IMR-90 (cell line): ENCODE measurements at places on chromosomes 5 and 9. TPM values are rescaled to one million over a fixed set of nuclear protein-coding genes. Genes with fewer than 3 reads are reported as not detected.
A peak's percentile ranks its signal among the peaks of the same experiment; 100 is the strongest.

DNA sequence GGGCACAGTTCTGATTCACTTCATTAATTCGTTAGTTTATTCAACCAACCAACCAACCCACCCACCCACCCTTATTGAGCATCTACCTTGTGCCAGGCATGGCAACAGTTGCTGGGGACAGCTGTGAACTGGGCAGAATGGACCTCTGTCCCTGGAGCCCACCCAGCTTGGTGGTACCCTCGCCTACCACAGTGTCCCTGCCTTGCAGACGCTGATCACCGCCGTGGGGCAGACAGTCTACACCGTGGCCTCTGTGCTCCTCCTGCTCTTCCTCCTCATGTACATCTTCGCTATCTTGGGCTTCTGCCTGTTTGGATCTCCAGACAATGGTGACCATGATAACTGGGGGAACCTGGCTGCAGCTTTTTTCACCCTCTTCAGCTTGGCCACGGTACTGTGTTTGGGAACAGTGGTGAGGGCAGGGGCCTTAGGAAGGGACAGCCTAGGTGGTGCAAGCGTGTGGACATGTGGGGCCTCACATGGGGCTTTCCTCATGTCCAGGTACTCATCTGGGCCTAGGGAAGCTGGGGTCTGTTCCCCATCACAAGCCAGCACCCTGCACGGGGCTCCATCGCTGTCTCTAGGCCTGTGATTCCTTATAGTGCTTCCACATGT lies 26.2 kb downstream of the PITX1 start:
- no peak for DNase-seq

PCDHGB6 gene
- total RNA-seq, result 2.2 and 2.8 TPM in 2 replicates

- DNase-seq, result peak; percentile 35
Observed at GRCh38 chr5:98095072-98095471, 678.4 kb upstream of the RGMB start.

CEL gene
- total RNA-seq, result under 0.01 TPM in 2 replicates

- peak; percentile 93 for DNase-seq
Observed at GRCh38 chr9:109986521-109986991, 206.6 kb downstream of the PALM2AKAP2 start.

- no peak for DNase-seq
Observed at GRCh38 chr9:127341152-127341551, 55.8 kb upstream of the SLC2A8 start.

GRCh38 chr9:30015073-30015472 lies 2369.4 kb upstream of the ACO1 start:
- DNase-seq, result no peak

GRCh38 chr5:167918813-167919483 lies 372.5 kb upstream of the WWC1 start:
- DNase-seq, result no peak

GRCh38 chr9:6723881-6724420 lies 33.8 kb upstream of the KDM4C start:
- no peak for DNase-seq

ESM1 gene
- total RNA-seq, result 8.9 and 10.2 TPM in 2 replicates

RANBP3L gene
- not detected in 2 replicates for total RNA-seq

DNA sequence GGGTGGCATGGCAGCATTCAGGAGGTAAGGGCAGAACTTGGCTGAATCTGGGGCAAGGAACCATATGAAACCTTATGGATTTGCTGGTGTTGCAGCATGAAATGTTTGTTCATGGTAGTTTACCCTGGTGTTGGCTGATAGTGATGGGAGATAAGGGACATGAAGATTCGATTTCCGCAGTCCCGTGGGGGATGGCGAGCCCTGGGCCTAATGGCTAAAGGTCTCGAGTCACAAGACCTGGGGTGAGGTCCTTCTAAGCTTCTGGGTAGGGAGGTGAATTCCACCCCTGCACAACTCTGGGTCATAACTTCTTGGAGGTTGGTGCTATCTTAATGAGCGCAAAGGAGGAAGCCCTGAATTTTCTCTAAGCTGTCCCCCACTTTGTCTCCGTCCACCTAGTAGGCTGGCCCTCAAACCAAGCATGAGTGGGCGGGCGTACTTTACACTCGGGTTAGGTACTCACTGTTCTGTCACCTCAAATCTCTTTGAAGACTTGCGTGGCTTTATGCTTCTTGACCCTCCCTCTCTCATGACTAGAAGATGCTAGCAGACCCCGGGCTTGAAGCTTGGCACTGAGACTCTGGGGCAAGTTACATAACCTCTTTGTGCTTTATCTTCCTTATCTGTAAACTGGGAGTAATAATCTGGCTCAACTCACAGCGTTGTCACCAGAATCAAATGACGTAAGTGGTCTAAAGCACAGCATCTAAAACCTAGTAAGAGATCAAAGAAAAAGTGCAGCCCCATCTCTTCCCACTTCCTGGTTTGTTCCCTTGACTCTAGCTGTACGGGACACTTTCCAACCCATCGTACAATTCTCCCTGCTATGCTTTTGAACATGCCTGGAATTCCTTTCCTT lies 72.5 kb downstream of the BASP1 start:
- peak; percentile 75 for DNase-seq

C5orf52 gene
- not detected in 2 replicates for total RNA-seq

PCDHGC3 gene
- 21.1 and 21.9 TPM in 2 replicates for total RNA-seq

EIF4EBP3 gene
- 0.28 and 0.36 TPM in 2 replicates for total RNA-seq

DNA sequence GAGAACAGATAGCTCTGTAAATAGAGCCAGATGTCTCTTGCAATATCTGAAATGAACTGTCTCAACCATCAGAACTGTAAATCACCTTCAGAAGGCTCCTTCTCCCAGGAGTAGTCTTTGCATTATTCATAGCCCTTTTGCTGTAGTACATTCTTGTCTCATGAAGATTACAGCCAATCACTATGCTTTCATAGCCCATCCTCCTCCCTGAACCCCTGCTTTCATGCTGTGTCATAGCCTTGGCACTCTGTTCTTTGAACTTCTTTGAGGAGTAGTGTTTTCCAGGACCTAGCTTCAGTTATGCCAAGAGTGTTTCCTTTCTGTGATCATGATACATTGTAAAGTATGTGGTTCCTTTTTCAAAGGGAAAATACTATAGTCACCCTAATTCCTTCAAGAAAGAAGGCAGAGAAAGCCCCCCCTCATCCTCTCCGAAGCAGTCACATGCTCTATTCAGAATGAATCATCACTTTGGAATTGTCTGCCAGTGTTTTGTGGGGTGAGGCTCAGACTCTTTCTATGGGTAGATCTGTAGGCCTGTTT lies 61.1 kb downstream of the GRIA1 start:
- peak; percentile 95 for DNase-seq

SEMA6A gene
- total RNA-seq, result 0.28 and 0.36 TPM in 2 replicates

DNA sequence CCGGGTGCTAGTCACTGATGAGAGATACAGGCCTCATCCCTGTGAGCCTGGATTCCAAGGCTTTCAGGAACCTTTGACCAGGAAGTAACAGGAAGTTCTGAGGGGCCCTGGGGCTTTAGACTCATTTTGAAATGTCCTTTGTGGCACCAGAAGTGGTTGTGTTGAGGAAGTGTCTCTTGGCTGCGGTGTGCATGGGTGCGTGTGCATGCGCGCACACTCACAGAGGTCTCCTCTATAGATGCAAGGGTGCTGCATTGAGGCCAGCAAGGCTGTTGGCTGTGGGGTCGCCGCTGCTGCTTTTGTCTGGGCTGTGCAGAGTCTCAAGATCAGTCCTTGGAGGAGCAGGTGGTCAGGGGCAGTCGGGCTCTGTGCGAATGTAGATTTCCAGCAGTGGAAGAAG lies 7.6 kb downstream of the RAB24 start:
- no peak for DNase-seq

DNA sequence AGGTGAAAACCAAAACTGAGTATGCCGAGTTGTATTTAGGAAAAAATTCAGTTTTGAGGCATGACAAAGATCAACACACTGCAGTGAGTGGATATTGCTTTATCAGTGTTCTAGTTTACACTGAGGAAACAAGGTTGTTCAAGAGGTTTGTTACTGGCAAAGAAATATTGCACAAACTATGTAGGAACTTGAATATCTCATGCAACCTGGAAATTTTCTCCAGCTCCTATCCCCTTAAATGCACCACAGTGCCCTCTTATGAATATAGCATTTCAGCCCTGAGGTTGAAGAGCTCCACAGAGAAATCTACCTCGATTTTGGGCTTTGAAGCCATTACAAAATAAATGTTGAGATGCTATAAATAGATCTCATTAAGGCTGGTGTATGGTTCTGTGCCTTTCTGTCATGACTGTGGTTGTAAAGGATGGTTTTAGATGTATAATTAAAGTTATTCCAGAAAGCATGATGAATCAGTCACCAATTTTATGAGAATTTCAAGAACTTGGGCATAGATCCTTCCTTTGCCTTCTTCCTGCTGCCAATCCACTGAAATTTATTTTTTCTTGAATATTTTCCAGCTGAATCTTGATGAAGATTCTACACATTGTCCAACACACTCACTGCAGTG lies 159.3 kb downstream of the SPATA31D1 start:
- DNase-seq, result no peak

KCNN2 gene
- total RNA-seq, result 2.2 and 3.3 TPM in 2 replicates

GRCh38 chr9:115808108-115808507 lies 345.5 kb upstream of the PAPPA start:
- DNase-seq, result no peak

POC5 gene
- total RNA-seq, result 12.9 and 13.1 TPM in 2 replicates

DNA sequence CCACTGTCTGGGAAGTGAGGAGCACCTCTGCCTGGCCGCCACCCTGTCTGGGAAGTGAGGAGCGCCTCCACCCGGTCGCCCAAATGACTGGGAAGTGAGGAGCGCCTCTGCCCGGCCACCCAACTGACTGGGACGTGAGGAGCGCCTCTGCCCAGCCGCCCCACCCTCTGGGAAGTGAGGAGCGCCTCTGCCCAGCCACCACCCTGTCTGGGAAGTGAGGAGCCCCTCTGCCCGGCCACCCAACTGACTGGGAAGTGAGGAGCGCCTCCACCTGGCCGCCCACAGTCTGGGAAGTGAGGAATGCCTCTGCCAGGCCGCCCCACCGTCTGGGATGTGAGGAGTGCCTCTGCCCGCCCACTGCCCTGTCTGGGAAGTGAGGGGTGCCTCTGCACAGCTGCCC lies 32.9 kb downstream of the SAXO1 start:
- DNase-seq, result no peak

- DNase-seq, result no peak
Observed at GRCh38 chr9:97850746-97851445, 2.1 kb upstream of the FOXE1 start.

C5orf63 gene
- 0.72 and 0.83 TPM in 2 replicates for total RNA-seq

CFAP90 gene
- total RNA-seq, result not detected in 2 replicates

- no peak for DNase-seq
Observed at GRCh38 chr5:38563624-38564023, 7.2 kb upstream of the LIFR start.

DNA sequence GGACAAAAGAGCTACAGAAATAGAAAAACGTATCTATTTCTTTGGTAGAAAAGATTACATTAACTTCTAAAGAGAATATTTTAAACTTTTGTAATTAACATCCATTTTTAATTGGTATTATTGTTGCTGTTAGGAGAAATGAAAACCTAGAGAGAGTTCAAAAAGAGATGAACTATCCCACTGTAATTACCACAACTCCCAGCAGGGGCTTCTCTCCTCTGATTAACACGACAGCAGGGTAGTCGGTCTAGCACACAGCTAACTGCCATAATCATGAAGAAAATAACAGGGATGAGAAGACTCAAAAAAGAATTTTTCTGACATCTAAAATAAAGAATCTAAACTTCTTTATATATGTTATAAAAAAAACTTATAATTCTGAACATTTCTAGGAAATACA lies 86.2 kb upstream of the CDH9 start:
- DNase-seq, result peak; percentile 1

DNA sequence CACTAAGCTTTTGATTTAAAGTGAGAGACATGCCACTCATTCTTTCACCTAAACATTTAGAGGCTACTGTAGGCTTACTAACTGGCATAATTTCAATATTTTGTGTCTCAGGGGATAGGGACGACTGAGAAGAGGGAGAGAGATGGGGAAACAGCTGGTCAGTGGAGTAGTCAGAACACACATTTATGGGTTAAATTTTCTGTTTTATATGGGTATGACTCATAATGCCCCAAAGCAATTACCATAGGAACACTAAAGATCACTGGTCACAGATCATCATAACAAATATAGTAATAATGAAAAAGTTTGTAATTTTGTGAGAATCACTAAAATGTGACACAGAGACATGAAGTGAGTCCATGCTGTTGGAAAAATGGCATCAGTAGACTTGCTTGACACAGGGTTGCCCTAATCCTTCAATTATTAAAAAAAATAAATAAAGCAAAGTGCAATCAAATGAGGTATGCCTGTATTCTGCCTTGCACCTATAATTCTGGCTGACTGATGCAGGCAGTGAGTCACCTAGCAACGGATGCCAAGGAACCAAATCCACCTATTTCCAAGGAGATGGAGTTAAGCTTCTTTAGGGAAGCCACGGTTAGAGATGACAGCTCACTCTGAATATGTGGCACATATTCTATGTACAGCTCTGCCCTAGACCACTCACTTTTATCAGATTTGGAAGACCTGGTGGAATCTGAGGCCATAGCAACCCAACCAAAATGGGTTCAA lies 166.1 kb downstream of the MARCHF11 start:
- no peak for DNase-seq

DNA sequence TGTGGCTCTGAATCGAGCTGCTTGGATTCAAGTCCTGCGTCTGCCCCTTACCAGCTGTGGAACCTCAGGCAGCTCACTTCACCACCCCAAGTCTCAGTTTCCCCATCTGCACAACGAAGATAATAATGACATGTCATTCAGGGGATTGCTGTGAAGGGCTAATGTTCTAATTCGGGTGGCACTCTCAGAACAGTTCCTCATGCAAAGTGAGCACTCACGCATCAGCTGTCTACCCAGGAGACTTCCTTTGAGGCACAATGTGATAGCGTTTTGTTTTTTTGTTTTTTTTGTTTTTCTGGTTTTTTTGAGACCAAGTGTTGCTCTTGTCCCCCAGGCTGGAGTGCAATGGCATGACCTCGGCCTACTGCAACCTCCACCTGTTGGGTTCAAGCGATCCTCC lies 56.4 kb downstream of the NTNG2 start:
- DNase-seq, result no peak

SAXO1 gene
- total RNA-seq, result under 0.01 TPM in 1 of 2 replicates, not detected in the other

- no peak for DNase-seq
Observed at GRCh38 chr5:96778409-96778808, 29.3 kb downstream of the ERAP1 start.

DNA sequence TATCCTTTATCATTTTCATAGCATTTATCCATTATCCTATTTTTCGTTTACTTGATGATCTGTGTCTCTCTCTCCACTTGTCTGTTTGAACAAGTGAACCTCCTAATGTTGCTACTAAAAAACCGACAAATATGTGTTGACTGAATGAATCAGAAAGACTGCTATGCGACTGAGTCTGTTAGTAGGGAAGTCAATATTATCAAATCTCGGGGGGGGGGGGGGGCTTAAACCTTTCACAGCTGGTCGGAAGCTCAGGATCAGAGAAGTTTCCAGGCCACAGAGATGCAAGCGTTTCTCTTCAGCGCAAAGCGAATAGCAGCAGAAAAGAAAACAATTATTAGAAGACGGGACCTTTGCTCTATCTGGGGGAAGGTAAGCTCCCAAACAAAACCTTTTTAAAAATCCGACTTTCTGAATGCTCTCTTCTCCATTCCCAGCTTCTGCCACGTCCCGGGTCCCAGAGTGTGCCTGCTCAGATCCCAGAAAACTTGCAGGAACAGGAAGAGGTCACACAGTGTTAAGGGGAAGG lies 412 bp downstream of the RIOK2 start:
- DNase-seq, result peak; percentile 36
